ENCODE measurements at places on chromosomes 16 and 17.

- no peak for DNase-seq
Measured at GRCh38 chr17:38867179-38867967, 2.5 kb upstream of the LASP1 start.

GRCh38 chr16:15897834-15898254 is 9.4 kb upstream of the CEP20 start:
- no peak for DNase-seq

DNA sequence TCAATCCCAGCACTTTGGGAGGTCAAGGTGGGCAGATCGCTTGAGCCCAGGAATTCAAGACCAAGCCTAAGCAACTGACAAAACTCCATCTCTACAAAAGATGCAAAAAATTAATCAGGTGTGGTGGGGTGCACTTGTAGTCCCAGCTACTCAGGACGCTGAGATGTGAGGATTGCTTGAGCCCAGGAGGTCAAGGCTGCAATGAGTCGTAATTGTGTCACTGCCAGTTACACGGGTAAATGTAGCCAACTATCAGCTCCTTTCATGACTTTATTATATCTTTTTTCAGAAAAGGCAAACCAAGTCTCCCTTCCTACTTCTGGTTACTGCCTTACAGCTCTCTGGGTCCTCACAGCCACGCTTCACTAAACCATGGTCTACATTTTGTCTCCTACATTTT is 4.0 kb downstream of the SDF2 start:
- no peak for DNase-seq

- DNase-seq: no peak
Measured at GRCh38 chr17:58217766-58218165, 1.3 kb downstream of the MKS1 start.

DNA sequence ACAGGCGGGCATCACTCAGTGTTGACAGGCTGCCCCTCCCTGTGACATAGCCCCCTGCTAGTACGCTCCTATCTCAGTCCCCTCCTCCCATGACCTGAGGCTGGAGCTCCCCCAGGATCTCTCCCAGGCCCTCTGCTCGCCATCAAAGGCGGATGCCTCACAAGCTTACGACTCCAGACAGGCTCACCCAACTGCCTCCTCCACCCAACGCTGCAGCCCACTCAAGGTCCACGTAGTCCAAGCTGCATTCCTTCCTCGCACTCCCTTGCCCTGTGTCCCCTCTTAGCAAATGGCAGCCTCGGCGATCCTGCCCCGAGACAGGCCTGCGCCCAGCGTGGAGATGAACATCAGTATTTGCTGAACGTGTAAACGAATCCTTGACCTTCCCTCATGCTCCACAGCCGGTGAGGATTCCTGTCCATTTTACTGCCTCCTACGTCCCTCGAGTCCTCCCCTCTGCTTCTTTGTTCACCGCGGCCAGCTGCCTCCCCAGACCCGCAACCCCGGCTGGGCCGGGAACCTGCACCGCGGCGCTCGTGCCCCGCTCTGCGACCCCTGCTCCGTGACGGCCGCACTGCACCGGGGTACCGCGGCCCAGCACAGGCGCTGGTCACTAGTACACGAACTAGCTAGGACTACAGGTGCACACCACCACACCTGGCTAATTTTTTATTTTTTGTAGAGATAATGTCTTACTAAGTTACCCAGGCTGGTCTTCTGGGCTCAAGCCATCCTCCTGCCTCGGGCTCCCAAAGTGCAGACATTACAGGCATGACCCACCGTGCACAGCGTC is 838 bp upstream of the TMEM97 start:
- no peak for DNase-seq

GRCh38 chr17:17822189-17822588 is 14.6 kb downstream of the SREBF1 start:
- no peak for DNase-seq

GRCh38 chr16:87415441-87415840 is 23.3 kb downstream of the MAP1LC3B start:
- no peak for DNase-seq

DNA sequence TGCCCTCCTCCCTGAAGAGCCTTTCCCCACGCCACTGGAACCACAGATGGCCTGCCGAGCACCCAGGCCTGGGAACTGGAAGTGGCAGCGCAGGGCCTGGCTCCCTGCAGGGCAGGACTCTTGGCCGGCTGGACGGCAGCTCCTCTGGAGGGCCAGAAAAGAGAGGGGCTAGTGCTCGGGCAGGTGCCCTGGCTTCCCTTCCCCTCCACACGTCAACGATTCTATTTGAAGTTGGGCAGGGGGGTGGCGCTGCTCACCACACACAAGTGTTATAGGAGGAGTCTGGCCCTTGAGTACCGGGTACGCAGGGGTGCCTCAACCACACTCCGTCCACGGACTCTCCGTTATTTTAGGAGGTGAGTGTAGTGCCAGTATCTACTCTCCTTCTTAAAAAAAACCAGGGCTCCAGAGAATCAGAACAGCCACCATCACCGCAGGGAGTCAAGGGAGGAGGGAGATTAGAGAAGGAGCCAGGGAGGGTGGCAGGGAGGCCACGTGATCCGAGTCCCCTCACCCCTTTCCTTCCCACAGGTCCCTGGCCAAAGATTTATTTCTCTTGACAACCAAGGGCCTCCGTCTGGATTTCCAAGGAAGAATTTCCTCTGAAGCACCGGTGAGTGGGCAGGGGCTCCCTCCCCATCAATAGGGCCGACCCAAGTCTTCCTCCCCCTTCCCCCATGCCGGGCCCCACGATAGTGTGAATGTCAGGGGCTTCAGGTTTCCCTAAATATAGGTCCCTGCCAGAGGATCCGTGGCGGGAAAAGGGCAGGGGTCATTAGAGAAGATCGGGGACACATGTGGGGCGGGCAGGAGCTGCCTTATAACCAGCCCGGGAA is 1.4 kb upstream of the ALDOA start:
- DNase-seq: peak; percentile 42

DNA sequence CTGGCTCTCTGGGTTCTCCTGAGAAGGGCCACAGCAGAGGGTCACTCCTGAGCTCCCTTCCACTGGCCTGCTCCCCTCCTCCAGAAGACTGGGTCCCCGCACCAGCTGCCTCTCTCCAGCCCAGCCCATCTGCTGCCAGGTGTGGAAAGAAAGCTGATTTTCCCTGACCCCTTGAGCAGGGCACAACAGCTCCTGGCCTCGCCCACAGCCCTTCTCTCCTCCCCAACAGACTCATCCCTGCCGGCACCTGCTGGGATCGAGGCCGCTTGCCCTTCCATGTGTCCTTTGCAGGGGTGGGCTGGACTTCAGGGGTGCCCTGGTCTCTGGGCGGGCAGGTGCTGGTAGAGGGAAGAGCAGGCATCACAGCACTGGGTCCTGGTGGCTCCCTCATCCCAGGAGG is 4.8 kb upstream of the SMIM5 start:
- no peak for DNase-seq

DNA sequence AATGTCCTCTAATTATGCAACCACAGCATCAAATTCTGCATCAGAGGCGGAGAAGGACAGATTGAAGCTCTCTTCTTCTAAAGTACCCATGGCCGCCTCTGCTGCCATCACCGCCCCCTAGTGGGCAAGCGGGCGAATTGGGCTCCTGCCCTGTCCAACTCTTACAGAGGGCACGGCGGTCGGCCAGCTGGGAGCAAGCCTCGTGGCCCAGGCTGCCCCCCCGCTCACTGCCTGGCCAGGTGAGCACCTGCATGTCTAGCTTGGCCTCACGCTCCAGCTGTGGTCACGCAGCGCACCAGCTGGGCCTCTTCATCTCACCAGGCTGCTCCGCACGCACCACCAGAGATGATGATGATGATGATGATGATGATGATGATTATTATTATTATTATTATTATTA is 146.1 kb upstream of the TOM1L1 start:
- no peak for DNase-seq

DNA sequence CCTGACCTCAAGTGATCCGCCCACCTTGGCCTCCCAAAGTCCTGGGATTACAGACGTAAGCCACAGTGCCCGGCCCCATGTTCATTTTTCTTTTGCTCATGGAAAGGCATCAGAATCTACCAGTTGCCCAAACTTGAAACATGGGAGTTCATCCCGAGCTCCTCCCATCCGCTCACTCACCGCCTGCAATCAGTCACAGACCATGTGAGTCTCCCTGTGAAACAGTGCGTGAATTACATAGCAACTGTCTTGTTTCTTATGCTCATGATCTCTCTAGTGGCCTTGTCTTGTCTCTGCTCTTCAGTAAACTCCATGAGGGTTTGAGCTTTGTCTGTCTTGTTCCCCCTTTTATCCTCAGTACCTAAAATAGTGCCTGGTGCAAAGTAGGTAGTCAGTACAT is 52.1 kb upstream of the TNRC6A start:
- no peak for DNase-seq

DNA sequence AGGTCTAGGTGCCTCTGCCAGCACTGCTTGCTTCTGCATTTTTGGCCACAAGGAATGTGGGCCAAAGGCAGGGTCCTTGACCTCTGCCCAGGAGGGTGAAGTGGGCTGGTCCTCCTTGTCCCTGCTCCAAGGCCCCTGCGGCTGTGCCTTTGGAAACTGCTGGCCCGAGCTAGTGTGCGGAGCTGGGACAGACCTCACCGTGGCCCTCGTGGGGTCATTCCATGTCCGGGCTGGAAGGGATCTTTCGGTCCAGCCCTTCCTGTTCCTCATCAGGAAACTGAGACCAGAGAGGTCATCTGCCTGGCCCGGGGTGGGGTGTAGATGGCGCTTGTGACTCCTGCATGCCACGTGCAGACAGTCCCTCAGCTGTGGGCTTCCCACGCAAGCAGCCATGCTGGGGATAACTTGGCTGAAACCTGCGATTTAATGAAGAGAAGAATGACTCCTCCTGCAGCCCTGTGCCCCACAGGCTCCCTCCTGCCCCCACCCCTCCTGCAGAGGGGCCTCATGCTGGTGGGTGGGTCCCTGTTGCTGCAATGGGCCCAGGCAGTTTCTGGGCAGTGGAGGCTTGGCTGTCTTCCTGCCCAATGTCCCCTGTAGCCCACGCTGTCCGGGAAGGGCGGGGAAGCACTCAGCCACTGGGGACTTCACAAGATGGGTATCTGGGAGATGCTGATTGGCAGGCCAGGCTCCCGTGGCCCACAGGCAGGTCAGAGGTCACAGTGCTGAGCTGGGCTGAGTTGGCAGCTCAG is 245.2 kb downstream of the SEC14L1 start:
- no peak for DNase-seq
